ENCODE measurements at places on chromosomes 11 and 22. TPM values are rescaled to one million over a fixed set of nuclear protein-coding genes. Genes with fewer than 3 reads are reported as not detected.

DNA sequence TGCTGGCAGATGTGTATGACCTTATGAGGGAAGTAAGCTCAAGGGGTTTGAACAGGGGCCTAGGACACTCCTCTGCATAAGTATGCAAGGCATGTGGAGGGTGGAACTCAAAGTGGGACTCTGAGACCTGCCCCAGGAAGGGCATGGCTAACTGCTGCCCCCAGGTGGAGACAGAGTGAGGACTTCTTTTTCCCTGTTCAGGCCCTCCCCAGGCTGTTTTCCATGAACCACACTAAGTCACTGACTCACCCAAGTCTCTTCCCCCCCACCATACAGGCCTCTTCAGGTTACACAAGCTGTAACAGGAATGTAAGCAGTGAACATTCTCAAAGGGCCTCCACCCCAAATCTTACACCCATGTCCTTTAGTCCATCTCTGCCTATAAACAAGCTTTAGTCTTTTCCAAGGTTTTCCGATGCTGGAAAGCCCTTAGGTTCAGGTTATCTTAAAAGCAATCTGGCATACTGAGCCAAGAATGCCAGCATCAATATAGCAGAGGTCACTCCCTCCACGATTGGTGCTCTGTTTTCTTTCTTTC lies 13.1 kb downstream of the EEF1G start:
- DNase-seq, result peak; percentile 90

Gene UBXN1
- 82.8 TPM for total RNA-seq

Gene ELMOD1
- 10.7 TPM for total RNA-seq

Gene CNTN5
- total RNA-seq, result not detected

Gene PVALB
- not detected for total RNA-seq

Gene PHLDA2
- total RNA-seq, result 0.57 TPM

Gene OR5D13
- total RNA-seq, result not detected

DNA sequence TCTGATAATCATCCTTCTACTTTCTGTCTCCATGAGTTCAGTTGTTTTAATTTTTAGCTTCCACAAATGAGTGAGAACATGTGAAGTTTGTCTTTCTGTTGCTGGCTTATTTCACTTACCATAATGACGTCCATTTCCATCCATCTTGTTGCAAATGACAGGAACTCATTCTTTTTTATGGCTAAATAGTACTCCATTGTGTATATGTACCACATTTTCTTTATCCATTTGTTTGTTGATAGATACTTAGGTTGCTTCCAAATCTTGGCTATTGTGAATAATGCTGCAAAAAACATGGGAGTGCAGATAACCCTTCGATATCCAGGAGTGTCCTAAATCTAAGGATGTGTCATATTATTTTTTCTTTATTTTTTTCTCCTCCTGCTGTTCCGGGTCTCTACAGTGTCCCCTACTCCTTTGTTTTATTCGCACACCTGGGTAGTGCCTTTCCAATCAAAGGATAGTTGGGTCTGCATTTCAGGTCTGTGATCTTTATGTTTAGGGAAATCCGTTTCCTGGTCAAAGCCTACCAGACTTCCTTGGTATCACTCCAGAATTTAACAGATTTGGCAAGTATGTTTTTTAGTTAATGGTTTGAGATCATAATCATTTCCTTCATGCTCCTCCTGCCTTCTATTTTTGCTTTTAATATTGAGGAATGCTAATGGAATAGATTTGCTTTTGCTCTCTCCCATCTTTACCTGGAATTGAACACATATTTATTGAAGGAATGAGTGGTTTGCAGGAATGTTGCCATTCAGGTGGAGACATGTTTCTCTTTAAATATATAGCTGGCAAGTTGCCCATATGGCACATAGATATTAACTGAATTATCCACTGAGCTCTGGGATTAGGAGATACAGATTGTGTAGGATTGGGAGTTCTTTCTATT lies 53.7 kb downstream of the ARHGEF12 start:
- no peak for DNase-seq

DNA sequence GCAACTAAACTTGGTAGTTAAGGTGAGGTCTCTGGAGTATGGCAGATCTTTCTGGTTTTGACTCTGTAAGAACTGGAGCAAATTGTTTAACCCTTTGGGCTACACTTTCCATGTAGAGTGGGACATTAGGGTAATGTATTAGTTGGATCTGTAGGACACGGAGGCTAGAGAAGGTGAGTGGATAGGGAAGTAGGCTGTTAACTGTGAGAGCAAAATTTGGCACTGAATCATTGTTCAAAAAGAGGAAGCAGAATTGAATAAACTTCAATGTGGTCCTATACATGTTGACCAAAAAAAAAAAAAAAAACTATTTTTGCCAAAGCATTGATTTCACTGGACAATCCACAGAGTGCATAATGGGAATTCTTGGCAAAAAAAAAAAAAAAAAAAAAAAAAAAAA lies 370.2 kb upstream of the CHORDC1 start:
- DNase-seq, result no peak

Gene NRIP3
- total RNA-seq, result 2.2 TPM

DNA sequence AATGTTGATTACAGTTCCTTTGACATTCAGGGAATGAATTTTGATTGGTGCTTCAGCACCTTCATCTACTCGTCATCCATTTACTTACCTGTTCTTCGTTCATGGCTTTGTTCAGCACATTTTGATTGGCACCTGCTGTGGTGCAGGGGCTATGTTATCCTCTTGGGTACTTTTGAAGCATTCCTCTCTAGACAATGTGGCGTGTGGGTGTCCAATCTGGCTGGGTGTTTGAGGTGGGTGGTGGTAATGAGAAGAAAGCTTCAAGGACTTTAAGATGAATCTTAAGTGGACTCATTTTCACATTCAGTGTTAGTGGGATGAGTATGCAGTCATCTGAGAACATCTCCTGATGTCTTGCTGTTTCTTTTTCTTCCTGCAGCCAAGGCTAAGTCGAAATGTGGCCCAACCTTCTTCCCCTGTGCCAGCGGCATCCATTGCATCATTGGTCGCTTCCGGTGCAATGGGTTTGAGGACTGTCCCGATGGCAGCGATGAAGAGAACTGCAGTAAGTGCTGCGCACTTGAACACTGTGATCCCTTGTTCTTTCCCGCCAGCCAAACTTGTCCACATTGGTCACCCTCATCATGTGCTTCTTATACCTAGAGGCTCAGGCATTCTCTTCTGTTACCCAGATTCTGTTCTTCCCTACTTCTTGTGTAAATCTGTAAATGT lies 137.5 kb downstream of the LDLRAD3 start:
- no peak for DNase-seq

Gene MS4A3
- not detected for total RNA-seq

Gene USH1C
- total RNA-seq, result 0.20 TPM

- no peak for DNase-seq
These were observed 1.3 kb downstream of the HPS5 start for GRCh38 chr11:18320617-18321016.

- DNase-seq, result no peak
These were observed 397.5 kb upstream of the NARS2 start for GRCh38 chr11:78972177-78972576.

- DNase-seq, result no peak
These were observed 21.2 kb downstream of the A4GALT start for GRCh38 chr22:42699281-42699975.

All from right cardiac atrium (tissue), 5 donors.